T-helper 2 cell treated with Interferon-gamma antibody and Interleukin-4, amounts not matched to agents 5 μg/mL and 100 μg/mL, for 36 hours (primary cell): ENCODE measurements at places on chromosomes 7 and 10.

GRCh38 chr7:109955986-109956385, 1134.9 kb upstream of the LRRN3 start:
- no peaks in the 10 kb centered on the region for H3K27me3 ChIP-seq
- no peak overlapping the region for H3K27ac ChIP-seq
- DNase-seq = no peak
- no peaks in the 10 kb centered on the region for H3K36me3 ChIP-seq
- no peaks in the 10 kb centered on the region for H3K4me1 ChIP-seq

- H3K27ac ChIP-seq = no peak overlapping the region
- no peaks in the 10 kb centered on the region for H3K27me3 ChIP-seq
- H3K36me3 ChIP-seq = no peaks in the 10 kb centered on the region
- no peaks in the 10 kb centered on the region for H3K4me1 ChIP-seq
- H3K4me3 ChIP-seq = no peak overlapping the region
- DNase-seq = no peak
Observed at GRCh38 chr7:84688671-84689070, 494.1 kb upstream of the SEMA3A start.

- H3K27ac ChIP-seq = no peak overlapping the region
- no peaks in the 10 kb centered on the region for H3K4me1 ChIP-seq
- no peak for DNase-seq
- no peaks in the 10 kb centered on the region for H3K36me3 ChIP-seq
- no peaks in the 10 kb centered on the region for H3K27me3 ChIP-seq
Observed at GRCh38 chr7:81562581-81562980, 207.3 kb downstream of the HGF start.

DNA sequence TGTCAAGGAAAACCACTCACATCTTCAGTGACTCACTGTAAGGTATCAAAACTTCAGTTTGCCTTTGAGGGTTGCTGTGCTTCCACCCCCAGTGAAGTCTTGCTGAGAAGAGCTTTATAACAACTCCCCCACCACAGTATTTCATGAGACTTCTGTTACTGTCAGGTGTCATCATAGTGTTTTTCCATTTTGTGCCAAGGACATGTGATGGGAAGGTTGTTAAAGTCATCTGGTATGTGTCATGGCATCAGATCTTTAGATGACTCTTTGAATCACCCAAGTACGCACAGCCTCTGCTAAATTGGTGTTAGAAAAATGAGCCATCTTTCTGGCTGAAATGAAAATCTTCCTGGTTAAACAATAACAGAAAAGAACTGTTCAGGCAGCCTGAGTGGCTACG, 115.0 kb upstream of the CCDC6 start:
- H3K27me3 ChIP-seq = no peaks in the 10 kb centered on the region
- no peak for DNase-seq
- H3K4me3 ChIP-seq = no peak overlapping the region
- no peaks in the 10 kb centered on the region for H3K36me3 ChIP-seq
- no peaks in the 10 kb centered on the region for H3K4me1 ChIP-seq

DNA sequence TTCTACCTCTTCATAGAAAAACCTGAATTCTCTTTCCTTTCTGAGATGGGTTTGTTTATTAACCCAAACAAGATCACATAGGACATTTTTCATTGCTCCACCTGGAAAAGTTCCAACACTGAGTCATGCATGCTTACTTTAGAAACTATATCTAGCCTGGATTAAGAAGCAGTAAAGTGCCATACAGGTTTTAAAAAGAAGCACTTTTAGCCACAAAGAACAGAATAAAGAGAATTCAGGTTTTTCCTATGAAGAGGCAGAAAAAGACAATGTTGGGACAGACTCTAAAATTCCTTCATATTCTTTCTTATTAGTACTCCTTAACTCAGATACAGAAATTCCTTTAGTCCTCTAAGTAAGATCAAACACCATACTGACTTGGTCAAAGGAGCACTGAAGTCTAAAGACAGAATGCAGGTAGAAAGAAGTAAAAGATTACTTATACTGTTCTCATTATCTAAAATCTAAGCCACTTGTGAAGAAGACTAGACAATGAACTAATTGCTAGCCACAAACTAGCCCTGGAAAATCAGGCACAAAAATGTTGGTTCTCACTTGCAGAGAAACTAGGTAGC, 241.3 kb downstream of the ANK3 start:
- H3K4me3 ChIP-seq = no peak overlapping the region
- no peaks in the 10 kb centered on the region for H3K4me1 ChIP-seq
- H3K27me3 ChIP-seq = no peaks in the 10 kb centered on the region
- no peak overlapping the region for H3K27ac ChIP-seq

GRCh38 chr10:108230478-108231170, 1066.1 kb upstream of the SORCS1 start:
- no peaks in the 10 kb centered on the region for H3K4me1 ChIP-seq
- no peaks in the 10 kb centered on the region for H3K27me3 ChIP-seq
- H3K36me3 ChIP-seq = no peaks in the 10 kb centered on the region
- DNase-seq = no peak

GRCh38 chr10:127410030-127410429, 139.1 kb upstream of the NPS start:
- no peak overlapping the region for H3K27ac ChIP-seq
- DNase-seq = no peak
- H3K27me3 ChIP-seq = no peaks in the 10 kb centered on the region
- H3K4me1 ChIP-seq = no peaks in the 10 kb centered on the region
- H3K36me3 ChIP-seq = no peaks in the 10 kb centered on the region

DNA sequence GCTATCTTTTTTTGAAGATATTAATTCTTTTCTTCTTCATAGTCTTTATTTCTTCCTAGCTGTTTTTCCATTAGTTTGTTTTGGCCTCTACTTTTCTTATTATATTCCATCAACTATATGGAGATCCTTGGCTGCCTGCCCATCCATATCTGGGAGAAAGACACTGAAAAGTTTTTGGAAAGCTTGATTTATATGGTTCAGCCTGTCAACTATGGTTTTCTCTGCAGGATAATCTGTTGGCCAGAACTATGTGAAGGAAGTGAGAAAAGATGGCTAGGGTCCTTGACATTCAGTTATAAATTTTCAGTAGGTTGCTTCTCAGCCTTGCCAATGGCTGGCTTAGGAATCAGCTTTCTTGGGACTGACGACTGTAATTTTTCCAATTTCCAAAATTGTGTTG, 10.0 kb upstream of the CDK14 start:
- no peaks in the 10 kb centered on the region for H3K27me3 ChIP-seq
- no peak overlapping the region for H3K27ac ChIP-seq
- DNase-seq = no peak
- no peaks in the 10 kb centered on the region for H3K4me1 ChIP-seq
- no peaks in the 10 kb centered on the region for H3K36me3 ChIP-seq
